ENCODE measurements at places on chromosomes 5 and 9.

DNA sequence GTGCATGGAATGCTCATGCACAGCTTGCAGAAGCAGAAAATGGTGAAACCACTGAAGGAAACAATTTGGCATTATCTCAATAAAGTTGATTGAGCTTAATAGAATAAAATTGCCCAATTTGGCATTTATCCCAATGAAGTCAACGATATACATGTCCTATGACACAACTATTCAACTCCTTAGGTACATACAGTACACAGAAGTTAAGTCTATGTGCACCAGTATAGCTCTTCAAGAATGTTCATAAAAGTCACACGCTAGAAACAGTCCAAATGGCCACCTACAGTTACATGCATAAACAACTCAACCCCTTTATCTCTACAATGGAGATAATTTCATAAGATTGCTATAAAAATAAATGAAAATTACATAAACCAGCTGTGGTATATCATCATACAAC lies 184.5 kb downstream of the DENND1A start:
- no peak for DNase-seq

- no peak for DNase-seq
Measured at GRCh38 chr9:37801287-37801850, 772 bp downstream of the DCAF10 start.

DNA sequence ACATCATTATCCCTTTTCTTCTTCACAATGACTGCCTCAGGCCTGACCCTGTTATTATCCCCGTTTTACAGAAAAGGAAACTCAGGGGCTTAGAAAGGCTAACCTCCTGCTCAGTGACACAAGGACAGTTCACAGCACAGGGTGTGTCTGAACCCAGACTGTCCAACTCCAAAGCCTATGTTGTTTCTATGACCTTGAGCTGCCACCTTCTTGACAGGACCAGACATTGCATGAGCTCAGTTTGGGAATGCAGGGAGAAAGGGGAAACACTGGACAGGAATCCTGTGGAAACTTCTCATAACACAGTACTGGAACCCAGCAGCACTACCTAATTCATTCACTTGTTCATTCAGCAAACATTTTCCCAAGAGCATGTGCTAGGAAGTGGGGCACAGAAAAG lies 472.8 kb downstream of the CDK5RAP2 start:
- DNase-seq = no peak

GRCh38 chr5:180194410-180195345 lies 14.3 kb downstream of the RASGEF1C start:
- DNase-seq = no peak

DNA sequence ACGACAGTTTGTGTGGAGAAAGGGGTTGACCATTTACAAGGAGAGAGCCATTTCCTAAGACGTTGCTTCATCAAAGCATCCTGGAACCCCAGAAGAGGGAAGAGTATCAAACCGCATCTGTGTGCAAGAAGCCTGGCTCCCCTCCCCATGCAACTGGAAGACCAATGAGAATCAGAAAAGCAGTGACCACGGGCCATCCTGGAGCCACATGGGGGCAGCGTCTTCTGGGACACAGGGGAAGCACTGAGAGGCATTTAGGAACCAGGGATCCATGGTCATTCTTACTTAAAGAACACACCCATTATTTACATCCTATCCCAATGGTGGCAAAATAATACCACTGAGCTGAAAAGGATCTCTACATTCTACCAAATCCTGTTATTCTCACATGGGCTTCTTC lies 29.3 kb downstream of the SEMA5A start:
- DNase-seq = no peak

DNA sequence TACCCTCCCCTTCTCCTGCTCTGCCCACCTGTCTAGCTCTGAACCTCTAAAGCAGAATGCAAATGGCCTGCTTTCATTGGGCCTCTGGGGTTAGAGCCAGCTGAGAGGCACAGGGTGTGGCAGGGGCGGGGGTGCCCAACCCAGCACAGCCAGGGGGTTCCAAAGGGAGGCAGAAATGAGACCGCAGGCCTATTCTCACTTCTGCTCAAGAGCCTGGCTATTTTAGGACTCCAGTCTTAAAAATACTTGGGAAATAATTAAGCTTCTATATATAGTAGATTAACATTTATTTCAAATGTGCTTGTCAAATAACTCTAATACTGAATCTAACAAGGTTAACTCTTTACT lies 5.7 kb downstream of the QSOX2 start:
- no peak for DNase-seq

GRCh38 chr9:81344366-81344765 lies 345.0 kb downstream of the TLE1 start:
- DNase-seq = no peak

GRCh38 chr5:36236801-36237200 lies 4.9 kb downstream of the NADK2 start:
- no peak for DNase-seq

DNA sequence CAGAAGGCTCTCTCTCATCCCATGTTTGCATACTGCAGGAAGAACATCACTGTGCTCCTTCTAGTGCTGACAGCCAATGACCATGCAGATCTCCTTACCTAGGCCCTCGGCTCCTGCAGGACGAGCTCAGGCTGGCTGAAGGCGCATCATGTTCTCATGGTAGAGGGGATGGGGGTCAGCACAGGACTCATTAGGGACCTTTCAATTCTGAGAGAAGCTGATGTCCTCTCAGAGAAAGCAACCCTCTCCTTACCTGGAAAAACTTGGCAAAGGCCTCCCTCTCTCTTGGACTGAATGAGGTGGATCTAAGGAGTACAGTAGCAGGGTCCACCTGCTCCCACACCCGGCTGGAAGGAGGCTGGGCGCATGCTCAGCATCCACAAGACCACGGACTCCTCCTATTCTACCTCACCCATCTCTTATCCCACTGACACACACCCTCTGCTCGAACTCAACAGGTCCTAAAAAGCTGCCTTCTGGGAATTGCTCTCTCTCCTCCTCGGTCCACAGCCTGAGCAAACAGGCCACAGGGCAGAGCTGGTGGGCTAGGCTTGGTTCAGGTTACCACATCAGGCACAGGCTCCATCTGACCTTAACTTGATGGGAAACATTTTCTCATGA lies 2.9 kb downstream of the IPPK start:
- DNase-seq = no peak

- no peak for DNase-seq
Measured at GRCh38 chr5:82419559-82420332, 141.6 kb upstream of the RPS23 start.

DNA sequence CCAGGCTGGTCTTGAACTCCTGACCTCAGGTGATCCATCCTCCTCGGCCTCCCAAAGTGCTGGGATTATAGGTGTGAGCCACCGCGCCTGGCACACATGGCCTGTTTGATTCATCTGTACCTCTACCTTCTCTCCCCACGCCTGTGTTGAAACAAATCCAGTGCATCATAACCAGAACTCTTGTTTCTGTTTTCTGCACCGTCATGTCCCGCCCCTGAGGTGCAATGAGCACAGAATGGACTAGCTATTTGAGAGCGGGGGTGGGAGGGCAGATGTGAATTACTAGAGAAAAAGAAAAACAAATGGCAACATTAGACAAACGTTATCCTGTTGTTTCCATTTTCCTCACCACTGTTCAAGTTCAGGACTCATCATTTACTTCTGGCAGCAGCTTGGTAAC lies 10.7 kb upstream of the FAM193B start:
- DNase-seq = no peak

- DNase-seq = no peak
Measured at GRCh38 chr9:94771096-94771495, 44.6 kb downstream of the AOPEP start.

DNA sequence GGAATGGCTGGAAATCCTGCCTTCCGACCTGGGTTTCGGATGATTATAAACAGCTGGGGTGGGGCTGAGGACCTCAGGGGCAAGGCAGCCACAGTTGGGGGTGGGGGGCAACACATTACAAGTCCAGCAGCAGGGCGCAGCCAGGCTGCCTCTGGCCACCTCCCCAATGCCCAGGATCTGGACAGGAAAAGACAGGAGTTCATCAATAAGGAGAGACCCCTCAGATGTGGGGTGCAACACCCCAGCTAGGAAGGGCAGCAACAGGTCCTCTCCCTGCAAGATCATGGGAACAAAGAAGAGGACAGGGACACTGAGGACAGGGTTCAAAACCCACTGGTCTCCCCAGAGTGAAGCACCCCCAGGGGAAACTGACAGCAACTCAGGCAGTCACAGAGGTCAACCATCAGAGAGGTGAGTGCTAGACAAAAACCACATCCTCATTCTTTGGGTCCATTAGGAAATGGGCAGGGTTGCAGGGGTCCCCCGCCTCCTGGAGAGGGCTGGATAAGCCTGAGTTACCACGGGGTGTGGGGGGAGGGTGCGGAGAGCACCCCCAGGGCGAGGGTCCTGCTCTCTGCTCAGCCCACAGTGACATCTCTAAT lies 33.5 kb downstream of the SEMA4D start:
- no peak for DNase-seq
